ENCODE measurements at places on chromosomes 13 and 19.

DNA sequence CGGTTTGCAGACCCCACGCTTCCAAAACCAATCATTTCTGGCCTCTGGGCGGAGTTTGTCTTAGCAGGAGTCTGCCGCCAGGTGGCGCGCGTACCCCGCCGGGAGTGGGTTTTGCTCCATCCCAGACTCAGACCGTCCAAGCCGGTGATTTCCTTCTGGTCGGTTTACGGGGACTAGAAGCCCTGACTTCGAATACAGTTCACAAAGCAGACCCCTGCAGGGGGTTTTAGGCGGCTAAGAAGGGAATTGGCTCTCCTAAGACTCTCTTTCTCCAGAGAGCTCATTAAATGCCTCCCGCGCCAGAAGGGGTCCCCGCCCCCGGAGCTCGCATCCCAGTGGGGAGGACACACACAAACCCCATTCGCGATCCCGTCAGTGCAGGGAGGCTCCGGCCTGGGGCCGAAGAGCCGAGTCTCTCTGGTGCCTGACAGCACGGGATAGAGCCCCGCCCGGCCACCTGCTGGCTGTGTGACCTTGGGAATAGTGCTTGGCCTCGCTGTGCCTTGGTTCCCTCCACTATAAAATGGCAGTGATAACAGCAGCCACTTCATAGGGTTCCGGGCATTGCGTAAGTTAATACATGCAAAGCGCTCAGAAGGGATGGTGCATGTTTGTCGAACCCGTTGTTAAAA, 8.6 kb upstream of the NUP62 start:
- no peak for DNase-seq

- DNase-seq: no peak
These were observed 404.2 kb downstream of the KCNRG start for GRCh38 chr13:50419331-50419865.

DNA sequence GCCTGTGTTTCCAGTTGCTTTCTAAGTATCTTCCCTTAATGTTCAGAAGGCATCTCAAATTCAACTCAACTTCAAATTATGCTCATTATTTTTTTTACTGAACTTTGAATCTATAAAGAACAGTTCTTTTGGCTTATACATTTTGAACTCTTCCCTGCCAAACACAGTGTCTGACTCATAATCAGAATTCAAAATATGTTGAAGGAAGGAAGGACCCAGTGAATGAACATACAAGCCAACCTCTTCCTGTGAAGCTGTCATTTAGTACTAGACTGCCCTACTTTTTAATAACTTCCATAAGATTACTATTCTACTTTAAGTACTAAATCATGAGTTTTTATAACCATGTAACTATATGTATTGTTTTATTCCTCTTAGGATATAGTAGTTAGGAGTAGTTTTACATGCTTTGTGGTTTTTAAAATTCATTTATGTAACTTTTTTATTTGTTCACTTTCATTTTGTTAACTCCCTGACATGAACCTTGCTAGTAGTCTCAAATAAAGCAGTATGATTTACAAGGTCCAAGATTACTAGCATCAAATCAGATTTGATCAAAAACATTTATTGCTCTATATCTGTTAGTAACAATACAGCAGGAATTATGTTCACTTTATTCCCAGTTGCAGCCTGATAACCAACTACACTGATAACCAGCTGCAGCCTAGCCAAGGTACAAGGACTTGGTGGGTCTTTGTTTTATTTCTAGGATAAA, 6.4 kb downstream of the NUDT15 start:
- peak; percentile 26 for DNase-seq

GRCh38 chr13:43965459-43965845, 85.7 kb downstream of the LACC1 start:
- DNase-seq: no peak

GRCh38 chr19:5628461-5628860, 5.6 kb downstream of the SAFB start:
- no peak for DNase-seq

GRCh38 chr13:113973218-113974164, at the start of gene C13orf46:
Gene C13orf46 (minus strand): TSS chr13:113974076. CDS start chr13:113973997, 79 bp downstream.
- no peak for DNase-seq

- no peak for DNase-seq
These were observed 112.8 kb upstream of the PABPC3 start for GRCh38 chr13:24983094-24983493.

Data from pulmonary artery endothelial cell (primary cell).